Stimulated activated CD8-positive, alpha-beta memory T cell treated with anti-CD3 and anti-CD28 coated beads, Interleukin-7, amount 100 ng/mL, for 48 hours (primary cell): ENCODE measurements at places on chromosomes 6 and 20.

DNA sequence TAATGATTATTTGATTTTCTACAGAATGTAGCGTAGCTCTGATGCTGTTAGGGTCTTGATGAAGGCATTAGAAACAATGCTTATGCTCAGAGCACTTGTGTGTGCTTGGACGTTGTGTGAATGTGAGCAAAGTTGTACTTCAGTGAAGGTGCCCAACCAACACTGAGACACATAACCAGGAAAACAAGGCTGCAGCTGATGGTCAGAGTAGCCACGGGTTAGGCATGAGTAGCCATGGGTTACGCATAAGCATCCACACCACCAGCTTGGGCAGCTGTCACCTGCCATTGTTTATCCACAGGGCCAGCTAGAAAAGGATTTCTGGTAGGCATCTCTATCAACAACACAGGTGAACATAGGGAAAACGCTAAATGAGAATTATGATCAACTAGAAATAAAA lies 326.6 kb downstream of the NRN1 start:
- no peak for DNase-seq

DNA sequence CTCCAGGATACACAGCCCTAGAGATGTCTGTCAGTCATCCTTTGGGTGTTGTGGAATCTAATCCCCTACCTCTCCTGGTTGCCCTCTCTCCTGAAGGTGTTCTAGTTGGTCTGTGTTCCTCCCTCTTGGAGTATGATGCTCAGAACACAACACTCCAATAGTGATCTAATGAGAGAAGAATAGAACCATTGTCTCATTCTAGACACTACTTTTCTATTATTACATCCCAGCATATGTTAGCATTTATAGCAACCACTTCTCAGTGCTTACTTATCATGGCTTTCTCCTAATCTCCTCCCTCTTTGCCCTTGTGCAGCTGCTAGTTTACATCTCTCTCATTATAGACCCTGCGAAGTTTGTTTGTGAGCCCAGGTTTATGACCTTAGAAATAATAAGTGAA lies 109.0 kb downstream of the UNC5CL start:
- DNase-seq, result no peak

- DNase-seq, result peak; percentile 25
Measured at GRCh38 chr6:161226009-161226964, 47.6 kb downstream of the AGPAT4 start.

DNA sequence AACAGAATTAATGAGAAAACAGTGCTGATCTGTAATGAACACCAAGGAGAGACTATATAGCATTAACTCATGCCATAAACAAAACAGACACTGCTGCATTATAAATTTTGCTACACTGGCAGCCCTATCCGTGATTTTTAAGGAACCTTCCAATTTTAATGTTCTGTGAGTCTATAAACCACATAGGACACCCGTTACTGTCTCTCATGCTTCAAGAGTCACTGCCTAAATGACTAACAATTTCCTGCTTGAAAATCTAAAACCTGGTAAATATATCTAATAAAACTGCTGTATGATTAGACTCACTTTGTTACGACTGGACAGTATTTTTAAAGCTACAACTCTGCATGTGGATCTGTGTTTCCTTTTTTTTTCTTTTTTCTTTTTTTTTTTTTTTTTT lies 8.7 kb downstream of the CHD6 start:
- no peak for DNase-seq

DNA sequence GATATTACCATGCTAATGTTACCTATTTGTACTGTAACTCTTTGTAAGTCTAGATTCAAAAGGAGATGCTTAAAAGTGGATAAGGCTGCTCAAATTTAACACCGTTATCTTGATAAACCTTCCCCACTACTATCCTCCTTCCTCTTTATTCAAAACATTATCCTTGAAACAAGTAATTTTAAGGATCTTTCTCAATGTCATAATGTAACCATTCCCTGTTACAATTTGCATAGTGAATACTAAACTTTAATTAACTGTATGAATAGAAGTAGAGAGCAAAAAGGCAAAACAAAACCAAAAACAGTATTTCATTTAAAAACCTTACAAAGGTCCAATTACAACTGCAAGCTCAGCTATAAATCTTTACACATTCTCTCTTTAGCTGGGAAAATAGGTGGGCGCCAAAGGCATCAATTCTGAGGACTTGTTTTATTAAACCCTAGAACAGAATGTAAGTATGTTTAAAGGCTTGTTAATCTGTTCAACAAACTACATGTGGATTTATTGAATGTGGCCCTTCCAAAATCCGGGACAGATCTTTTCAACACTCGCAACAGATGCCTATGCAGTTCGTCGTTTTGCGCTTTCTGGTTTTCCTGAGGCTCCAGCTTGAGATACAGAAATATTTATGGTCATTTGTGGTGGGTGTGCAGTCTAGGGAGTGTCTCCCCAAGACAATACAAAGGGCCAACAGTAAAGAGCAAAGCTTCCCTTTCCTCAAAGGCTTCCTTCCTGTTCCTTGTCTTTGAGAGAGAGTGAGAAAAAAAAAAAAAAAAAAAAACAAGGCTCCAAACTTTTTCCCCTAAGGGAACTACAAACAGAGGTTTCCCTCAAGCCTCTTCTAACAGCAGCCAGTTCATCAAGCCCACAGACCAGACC lies 15.1 kb downstream of the KIF13A start:
- DNase-seq, result no peak

DNA sequence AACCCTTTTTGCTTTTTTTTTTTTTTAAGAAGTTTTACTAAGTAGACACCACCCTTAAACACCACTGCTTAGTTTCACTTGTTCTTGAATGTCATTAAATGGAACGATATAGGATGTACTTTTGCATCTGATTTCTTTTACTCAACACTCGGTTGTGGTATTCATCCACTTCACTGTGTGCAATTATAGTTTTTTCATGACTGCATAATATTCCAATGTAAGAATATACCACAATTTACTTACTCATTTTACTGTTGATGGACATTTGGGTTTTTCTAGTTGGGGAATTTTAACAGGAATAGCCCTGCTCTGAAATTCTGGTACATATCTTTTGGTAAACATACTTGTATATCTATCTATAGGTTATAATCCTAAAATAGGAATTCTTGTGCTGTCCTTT lies 29.9 kb downstream of the RTN4IP1 start:
- no peak for DNase-seq

DNA sequence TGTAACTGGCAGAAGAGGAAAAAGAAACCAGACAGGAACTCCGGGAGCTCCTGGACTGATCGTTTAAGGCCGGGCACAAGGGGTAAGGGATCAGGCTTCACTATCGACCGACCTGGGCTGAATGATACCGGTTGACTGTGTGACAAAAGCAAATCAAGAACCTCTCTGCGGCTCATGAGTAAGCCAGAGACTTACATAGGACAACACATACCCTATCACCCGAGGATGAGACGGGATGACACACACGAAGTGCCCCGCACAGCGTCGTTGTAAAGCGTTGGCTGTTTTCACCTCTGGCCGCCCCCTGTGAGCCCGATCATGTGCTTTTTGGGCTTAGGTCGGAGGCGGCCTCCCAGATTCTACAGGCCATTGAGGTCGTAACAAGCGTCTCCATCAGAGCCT lies 695 bp upstream of the TGIF2 start:
- DNase-seq, result peak; percentile 78

DNA sequence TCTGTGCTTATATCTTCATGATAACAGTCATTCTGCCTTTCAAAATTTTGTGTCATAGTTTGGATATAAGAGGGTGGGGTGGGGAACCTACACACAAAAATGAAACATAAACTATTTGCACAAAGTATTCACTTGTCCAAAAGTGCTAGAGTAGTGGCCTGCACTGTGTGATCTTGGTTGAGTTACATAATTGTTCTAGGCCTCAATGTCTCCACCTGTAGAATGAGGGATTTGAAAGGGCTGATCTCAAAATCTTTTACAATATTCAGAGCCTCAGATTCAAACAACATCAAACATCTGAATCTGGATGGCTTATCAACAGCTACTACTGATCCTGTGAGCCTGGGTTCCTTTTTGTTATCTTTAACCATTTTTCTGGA lies 64.3 kb upstream of the TMEM30A start:
- no peak for DNase-seq

DNA sequence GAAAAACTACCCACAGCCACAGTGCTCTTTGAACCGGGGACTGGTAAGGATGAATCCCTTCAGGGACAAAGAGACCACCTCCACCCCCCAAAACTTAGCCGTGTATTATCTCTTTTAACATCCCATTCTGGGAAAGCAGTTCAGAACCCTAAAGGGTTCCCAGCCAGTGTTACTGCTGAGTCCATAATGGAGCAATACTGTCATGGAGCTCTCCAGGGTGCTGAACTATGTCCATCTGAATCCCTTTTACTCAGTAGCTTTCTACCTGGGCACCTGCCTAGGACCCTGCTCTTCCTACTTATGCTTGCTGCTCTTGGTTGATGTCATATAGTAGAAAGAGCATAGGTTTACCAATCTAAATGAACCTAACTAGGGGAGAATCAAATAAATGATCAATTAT lies 22.3 kb upstream of the SAYSD1 start:
- DNase-seq, result peak; percentile 3

DNA sequence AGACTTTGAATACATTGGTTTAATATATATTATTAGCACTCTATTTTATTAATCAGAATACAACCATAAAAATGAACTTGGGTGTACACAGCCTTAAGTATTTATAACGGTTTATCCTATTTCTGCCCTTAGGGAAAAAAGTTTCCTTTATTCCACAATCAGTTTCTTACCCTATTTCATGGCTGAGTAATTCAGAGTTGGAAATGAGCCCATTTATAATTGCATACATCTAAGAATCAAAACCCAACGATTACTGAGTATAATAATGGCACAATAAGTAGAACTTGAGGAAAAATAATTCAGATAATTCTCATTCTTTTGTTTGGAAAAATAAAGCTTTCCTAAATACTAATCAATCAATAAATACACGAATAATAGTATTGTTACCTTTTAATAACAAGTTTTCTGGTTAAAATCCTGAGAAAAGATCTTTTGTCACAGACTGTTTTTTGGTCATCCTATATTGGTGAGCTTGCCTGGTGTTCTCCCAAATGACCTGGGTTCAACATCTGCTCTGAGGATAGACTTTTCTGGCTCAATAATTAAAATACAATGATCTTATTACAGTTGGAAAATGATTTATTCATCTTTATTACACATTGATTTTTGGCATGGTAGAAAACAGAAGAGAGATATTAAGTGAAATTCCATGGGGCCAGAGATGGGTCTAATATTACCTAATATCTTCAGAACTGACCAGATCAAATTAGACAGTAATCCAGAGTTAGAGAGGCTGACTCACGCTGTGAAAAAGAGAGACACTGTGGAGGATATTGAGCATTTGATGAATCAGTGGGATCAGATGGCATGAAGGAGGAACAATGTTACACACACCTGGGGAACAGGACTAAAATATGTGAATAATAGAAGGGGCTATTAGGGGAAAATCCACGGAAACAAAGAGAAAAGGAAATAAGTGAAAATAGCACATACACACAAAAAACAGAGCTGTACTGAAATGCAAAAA lies 162.1 kb upstream of the TBX18 start:
- no peak for DNase-seq

GRCh38 chr6:75230484-75231325 lies 12.9 kb downstream of the COX7A2 start:
- DNase-seq, result no peak

DNA sequence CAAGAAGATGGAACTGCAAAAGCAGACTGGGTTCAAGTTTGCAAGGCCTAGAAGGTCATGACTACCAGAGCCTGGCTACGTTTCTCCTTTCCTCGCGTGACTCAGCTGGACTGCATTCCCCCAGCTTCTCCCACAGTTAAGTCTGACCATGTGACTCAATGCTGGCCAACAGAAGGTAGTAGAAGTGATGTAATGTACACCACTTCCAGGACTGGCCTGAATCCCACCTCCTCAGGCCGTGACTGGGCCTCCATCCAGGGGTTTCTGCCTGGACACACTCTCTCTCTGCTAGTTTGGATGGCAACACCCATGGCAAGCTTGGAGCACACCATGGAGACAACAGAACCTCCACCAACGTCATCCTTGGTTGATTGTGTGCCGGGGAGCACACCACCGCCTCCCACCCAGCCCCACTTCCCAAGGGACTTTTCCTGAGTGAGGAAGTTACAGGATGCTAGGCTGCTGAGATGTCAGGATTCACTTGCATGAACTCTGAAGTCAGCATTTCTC lies 112.0 kb upstream of the CDYL start:
- DNase-seq, result no peak

- DNase-seq, result no peak
Measured at GRCh38 chr20:33400812-33401183, 521 bp downstream of the CDK5RAP1 start.

DNA sequence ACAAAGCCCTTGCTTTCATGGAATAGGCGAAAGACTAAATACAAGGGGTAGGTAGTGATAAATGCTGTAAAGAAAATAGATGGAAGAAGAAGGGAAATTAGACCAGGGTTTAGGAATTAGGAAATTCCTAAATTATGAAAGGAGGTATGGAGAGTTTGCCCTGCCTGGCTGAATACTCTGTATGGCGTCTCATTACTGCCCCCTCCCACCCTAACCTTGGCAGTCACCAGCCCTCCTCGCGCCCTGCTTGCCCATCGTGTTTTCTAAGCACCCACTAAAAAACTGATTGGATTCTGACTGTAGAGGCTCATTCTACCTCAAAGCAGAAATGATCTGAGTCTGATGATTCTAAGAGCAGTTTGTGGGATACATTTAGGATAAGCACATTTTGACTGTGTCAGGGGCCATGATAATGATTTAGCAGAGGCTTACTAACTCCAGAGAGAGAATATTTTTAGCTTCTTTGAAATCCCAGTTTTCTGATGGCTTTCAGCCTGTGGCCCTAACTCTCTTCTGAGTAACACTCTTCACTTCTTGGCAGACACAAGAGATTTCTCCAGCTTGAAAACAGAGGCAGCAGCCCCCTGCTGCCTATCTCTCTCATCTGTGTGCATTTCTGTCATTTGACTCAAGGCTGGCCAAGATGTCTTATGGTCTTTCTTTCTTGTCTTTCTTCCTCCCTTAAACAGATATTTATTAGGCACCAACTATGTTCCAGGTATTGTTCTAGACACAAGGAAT lies 1.4 kb upstream of the CHD6 start:
- no peak for DNase-seq

DNA sequence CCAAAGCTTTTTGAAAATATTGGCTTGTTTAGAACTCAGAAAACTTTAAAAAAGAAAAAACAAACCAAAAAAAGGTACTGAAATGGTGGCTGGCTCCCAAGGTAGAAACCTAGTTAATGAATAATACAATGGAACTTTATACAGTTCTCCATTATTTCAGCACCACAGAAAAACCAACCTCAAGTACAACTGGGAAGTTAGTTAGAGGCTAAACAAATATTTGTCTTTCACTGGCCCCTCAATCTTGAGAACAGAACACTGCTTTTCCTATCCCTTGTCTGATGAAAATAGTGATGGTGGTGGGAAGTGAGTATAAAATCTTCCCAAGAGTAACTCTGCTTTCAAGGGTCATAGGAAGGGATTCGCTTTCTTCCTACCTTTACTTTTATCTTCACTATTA lies 126.5 kb downstream of the REV3L start:
- no peak for DNase-seq

GRCh38 chr6:92647630-92648029 lies 771.7 kb downstream of the EPHA7 start:
- no peak for DNase-seq

- no peak for DNase-seq
Measured at GRCh38 chr6:106197441-106197840, 111.3 kb downstream of the PRDM1 start.
